ENCODE measurements at places on chromosomes 3 and 15.

- peak; percentile 20 for DNase-seq
Measured at GRCh38 chr15:89888214-89888804, 5.5 kb downstream of the AP3S2 start.

GRCh38 chr3:183802989-183803388 lies 22.4 kb downstream of the MAP6D1 start:
- no peak for DNase-seq

GRCh38 chr15:48472756-48473155 lies 141.5 kb downstream of the DUT start:
- DNase-seq = no peak

DNA sequence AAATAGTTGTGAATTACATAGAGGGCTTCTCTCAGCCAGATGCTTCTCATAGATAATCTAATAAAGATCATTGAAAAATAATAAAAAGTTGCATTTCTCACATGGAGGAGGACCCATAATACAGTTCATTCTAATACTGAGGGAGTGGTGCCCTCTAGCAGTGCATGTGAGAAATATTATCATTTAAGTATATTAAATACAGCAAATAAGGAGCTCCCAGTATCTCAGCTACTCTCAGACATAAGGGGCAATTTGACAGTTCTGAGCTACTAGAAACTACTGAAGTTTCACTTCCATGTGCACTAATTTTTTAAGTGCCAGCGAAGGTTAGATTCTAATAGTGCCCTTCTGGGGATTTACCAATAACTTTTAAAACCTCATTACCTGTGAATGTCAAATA lies 188.3 kb downstream of the IL5RA start:
- no peak for DNase-seq

Measured in epithelial cell of proximal tubule (primary cell).